ENCODE measurements at places on chromosomes 5 and 9.

DNA sequence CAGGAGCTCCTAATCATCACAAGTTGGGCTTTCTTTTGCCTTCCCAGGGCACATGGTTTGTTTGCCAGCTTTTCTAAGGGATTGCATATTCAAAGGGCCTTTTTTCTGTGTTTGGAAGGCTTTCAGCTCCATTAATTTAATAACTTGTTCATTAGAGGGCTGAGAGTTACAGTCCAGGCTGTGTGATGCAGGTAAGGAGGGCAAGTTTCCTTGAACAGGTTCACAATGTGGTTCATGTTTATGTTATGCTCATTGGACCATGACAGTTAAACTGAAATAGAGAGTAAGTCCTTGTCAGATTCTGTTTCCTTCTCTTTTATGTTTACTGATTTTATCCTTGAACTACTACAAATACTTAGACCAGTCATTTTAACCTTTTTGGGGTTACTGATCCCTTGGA lies 174.4 kb downstream of the MARCHF11 start:
- no peak for DNase-seq

GRCh38 chr5:74251141-74252035 lies 389.1 kb downstream of the ENC1 start:
- DNase-seq: no peak

- no peak for DNase-seq
These were observed 239.7 kb downstream of the GADD45G start for GRCh38 chr9:89844535-89844934.

DNA sequence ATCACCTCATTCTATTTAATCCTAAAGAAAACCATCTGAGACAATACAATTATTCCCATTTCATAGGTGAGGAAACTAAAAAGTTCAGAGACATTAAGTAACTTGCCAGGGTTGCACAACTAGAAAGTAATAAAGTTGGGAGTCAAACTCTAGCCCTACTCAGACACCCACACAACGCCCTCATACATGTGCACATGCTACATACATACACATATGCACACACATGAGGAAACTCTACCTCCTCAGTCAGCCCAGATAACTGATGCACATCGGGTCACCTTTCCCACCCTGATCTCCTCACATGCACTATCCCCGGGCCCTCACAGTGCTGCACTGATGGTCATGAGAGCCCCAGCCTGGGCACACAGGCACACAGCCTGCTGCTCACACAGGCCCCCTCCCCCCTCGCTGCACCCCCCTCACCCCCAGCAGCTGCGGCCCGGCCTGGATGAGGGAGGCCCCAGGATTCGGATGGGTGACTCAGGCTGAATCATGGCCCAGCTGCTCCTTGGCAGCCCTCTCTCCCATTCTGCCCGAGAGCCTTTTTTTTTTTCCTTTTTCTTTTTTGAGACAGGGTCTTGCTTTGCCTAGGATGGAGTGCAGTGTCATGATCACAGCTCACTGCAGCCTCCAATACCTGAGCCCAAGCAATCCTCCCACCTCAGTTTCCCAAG lies 5.0 kb upstream of the GPRIN1 start:
- DNase-seq: no peak

DNA sequence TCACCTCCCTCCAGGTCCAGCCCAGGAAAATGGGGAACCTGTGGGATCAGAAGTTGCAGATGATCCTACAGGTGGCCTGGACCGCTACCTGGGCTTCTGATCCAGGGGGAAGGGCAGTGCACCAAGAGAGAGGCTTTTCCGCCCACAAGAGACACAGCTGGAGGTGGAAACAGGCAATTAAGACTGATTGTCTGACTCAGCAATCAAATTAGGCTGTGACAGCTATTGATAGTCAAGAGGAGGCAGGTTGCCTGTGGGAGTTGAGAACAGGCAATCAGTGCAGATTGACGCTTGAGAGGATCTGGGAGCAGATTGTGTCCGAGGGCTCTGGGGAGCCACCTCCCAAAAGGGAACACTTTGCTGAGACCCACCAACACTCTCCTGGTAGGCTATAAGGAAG lies 71.1 kb upstream of the SLC44A1 start:
- no peak for DNase-seq

GRCh38 chr5:52786949-52787599 lies 642 bp upstream of the ITGA1 start:
- no peak for DNase-seq

DNA sequence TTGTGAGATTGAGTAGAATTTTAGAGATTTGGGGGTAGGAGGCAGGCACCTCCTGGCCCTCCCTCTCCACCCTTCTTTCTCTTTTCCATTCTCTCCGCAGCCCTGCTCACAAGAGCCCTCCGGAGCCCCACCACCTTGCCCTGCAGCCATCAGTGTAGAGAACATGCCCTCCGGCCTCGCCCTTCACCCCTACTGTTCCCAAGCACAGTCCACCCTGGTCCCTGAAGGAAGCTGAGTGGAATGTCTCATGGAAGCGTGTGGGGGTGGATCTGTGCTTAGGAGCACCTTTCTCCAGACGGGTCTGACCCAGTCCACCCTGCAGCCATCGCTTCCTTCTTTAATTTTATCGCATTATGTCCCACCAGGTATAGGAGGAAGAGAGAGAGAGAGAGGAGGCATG lies 267.1 kb downstream of the NSG2 start:
- no peak for DNase-seq

- no peak for DNase-seq
These were observed 425.8 kb downstream of the MAN2A1 start for GRCh38 chr5:110115503-110115902.

DNA sequence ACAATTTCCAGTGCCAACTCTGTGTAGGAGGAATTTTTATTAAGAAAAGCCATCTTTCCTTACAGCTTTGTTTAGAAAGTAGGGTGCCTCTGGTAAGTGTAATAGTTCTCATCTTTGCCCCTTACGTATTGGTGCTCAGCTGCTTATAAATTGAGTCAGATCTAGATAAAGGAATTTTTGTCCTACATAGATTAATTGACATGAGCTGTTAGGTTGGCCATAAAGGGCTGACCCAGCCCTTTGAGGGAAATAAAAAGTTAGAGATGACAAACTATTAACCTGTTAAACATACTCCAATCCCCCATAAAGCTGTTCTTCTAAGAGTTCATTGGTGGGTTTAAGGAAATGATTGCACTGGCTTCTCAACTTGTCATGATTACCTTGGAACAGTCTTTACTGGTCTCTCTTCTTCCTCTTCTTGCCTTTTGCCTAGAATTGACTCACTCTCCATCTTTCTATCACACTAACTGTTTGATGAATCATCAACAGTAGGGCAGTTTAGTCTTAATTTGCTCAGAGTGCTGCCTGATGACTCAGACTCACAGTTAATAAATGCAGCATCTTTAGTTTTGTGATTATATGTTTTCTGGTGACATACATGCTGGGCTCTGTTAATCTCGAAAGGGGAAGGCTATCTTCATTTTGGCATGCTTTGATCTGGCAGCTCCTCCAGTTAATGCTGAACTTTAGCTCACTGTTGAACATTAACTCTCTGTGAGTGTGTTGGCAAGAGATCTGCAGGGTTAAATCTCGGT lies 51.7 kb downstream of the ARHGAP26 start:
- no peak for DNase-seq

DNA sequence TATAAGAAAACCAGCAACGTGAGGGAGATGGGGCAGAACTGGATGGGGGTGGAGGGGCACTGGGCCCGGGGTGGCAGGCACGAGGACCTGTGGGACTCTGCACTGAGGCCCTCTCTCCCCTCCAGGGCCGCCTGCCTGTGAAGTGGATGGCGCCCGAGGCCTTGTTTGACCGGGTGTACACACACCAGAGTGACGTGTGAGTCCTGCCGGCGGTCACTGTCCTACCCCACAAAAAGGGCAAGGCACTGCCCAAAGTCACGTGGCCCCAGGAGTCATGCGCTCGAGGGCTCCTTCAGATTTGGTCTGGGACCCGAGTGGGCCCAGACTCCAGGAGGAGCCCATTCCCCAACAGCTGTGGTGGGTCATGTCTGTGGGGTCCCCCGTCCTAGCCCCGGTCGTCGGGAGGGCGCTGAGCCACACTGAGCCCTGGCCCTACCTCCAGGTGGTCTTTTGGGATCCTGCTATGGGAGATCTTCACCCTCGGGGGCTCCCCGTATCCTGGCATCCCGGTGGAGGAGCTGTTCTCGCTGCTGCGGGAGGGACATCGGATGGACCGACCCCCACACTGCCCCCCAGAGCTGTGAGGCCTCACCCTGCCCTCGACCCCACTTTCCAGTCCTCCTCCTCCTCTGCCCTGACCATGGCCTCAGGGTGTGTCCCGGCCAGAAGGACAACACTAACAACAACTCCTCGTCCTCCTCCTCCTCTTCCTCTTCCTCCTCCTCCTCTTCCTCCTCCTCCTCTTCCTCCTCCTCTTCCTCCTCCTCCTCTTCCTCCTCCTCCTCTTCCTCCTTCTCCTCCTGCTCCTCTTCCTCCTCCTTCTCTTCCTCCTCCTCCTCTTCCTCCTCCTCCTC lies 9.7 kb downstream of the FGFR4 start:
- no peak for DNase-seq

GRCh38 chr9:118640836-118641560 lies 728.2 kb downstream of the BRINP1 start:
- no peak for DNase-seq

GRCh38 chr9:15942831-15943424 lies 390.1 kb downstream of the CCDC171 start:
- DNase-seq: no peak

- no peak for DNase-seq
These were observed 2.7 kb downstream of the NDST1 start for GRCh38 chr5:150510460-150511263.

GRCh38 chr9:130470269-130470668 lies 25.5 kb downstream of the ASS1 start:
- no peak for DNase-seq

DNA sequence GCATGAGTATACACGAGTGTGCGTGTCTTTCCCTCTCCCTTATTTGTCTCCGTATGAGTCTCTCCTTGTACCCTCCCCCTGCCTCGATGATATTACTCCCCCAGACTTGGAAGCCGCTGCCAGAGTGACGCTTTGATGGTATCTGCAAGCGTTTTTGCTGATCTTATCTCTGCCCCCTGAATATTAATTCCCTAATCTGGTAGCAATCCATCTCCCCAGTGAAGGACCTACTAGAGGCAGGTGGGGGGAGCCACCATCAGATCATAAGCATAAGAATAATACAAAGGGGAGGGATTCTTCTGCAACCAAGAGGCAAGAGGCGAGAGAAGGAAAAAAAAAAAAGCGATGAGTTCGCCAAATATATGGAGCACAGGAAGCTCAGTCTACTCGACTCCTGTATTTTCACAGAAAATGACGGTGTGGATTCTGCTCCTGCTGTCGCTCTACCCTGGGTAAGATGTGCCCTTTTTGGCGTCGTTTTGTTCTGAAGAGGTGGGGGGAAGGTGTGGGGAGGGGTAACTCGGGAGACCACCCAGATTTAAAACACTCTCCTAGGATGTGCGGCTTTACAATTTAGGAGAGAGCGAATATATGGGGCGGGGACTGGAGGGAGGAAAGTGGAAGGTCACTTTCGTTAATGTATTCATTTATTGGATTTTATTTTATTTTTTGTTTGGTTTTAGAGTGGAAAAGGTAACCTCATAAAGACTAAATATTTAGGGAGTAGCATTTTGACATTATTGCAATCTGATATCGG lies at the start of gene GABRG2:
TSS of gene GABRG2 (plus strand) at position 119 of the 757 bp plus-strand sequence. CDS start at position 346, 227 bp downstream.
- no peak for DNase-seq

- no peak for DNase-seq
These were observed 1829.9 kb downstream of the EFNA5 start for GRCh38 chr5:105840800-105841199.

DNA sequence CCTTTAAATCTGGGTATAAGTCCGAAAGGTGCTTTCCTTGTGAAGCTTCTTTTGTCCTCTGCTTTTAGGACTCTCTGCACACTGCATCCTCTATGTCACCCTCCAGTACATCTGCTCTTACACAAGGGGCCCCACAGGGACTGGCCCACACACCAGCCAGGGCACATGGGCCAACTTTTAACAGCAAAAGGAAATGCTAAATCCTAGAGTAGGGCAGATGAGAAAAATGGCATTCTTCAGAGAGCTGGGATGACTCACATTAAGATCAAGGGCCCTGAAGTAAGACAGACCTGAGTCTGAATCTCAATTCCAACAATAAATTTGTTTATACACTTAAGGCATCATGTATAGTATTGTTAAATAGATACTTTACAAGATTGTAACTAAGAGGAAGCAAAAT lies 40.3 kb upstream of the CDKN2B start:
- DNase-seq: no peak

DNA sequence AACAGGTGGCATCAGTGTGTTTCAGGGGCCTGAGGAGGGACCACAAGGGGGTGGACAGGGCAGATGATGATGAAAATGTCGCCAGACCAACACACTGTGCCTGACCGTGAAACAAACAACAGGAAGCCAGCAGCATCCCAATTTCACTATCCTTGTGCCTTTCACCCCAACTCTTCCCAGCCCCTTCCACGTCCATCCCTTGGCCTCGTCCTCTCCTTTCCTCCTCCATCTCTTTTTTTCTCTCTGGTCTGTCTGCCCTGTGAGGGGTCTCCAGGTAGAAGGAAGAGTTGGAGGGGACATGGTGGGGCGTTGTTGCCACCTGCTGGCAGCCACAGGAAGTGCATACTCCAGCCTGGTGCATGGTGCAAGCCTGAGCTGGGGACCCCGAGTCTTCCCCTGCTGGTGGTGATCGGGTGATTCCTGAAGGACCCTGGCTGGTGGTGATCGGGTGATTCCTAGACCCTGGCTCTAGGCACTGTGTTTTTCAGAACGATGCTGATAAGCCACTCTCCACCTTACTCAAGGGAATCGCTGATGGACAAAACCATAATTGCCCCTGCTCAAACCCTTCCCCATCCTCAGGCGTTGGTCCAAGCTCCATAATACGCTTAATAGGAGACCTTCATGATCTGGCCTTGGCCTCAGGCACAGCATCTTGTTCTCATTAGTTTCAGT lies 21.7 kb upstream of the NSD1 start:
- DNase-seq: peak; percentile 47

DNA sequence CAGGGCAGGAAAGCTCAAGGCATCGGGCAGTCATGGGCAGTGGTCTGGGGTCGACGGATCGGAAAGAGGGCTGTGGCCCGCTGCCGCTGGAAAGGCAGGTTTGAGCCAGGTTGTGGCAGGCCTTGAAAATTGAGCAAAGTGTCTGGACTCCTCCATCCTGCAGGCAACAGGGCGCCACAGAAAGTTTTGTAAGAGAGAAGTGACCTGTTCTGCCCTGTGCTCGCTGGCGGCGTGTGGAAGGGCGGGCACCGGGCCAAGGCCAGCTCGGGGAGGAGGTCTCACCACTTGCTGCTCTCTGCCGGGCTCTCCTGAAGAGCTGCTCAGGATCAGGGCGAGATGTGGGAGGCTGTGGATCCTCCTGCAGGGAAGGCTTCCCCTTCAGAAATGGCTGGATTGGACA lies 41.4 kb upstream of the FAT2 start:
- DNase-seq: no peak

DNA sequence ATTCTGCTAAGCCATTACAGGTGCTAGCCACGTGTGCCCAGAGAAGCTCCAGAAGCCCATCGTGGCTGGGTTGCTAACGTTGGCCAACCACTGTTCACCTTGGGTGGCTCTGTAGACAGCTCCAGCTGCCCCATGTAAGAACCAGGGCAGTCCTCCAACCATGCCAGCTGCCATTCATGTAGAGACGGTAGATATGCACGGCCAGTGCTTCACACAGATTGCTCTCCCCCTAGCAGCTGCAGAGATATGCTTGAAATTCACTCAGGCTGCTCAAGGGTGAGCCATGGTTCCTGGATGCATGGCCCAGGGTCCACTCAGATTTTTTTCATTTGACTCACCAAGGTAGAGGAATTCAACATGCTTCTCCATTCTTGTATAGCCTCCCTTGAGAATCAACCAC lies 31.0 kb downstream of the GADD45G start:
- DNase-seq: no peak
